ENCODE measurements at places on chromosomes 12 and 14. TPM values are rescaled to one million over a fixed set of nuclear protein-coding genes. Genes with fewer than 3 reads are reported as not detected.

The GLIPR1L1 gene
- total RNA-seq = not detected

The CLEC4D gene
- not detected for total RNA-seq

The SLC2A3 gene
- total RNA-seq = 52.7 TPM

The NOS1 gene
- not detected for total RNA-seq
